ENCODE measurements at places on chromosomes 12 and 14.

GRCh38 chr12:130849561-130850417, 10.7 kb upstream of the STX2 start:
- DNase-seq = no peak

- no peak for DNase-seq
These were observed 245.8 kb downstream of the FBXL14 start for GRCh38 chr12:1348606-1349005.

GRCh38 chr14:92676403-92677086, 71.9 kb downstream of the LGMN start:
- no peak for DNase-seq

DNA sequence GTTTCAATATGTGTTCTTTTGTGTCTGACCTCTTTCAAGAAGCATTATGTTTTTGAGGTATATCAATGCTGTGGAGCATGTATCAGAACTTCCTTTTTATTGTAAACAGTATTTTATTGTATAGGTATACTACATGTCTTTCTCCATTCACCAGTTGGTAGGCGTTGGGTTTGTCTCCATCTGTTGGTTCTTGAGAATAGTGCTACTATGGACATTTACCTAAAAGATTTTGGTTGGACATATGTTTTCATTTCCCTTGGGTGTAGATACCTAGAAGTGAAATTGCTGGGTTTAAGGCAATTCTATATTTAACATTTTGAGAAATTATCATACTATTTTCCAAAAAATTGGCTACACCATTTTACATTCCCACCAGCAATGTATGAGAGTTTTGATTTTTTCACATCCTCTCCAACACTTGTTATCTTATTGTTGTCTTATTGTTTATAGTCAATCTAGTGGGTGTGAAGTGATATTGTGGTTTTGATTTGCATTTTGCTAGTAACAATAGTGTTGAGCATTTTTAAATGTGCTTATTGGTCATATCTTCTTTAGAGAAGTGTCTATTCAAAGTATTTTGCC, 409.2 kb downstream of the IPO8 start:
- no peak for DNase-seq

- DNase-seq = no peak
These were observed 204.5 kb upstream of the SFSWAP start for GRCh38 chr12:131506426-131506825.

DNA sequence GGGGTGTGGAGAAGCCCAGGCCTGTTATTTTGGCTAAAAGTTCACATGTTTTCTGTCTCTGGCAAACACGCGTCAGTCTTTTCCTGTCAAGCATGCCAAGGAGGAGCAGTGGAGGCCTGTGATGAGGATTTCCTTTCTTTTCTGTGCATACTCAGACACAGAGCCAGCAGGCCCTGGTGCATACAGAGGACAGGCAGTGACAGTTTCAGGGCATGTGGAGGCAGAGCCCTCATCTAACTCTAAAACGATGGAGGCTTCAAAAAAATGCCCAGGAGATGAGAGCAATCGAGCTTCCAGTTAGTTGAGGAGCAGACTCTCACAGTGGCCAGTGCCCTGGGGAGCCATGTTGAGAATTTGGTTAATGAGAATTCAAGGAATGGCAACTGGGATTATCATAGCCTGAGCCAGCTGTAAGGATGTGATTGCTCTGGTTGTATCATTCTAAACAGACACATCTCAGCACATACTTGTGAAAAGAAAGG, 66.5 kb downstream of the TRAFD1 start:
- no peak for DNase-seq

- DNase-seq = no peak
These were observed 713.2 kb downstream of the FLRT2 start for GRCh38 chr14:86243158-86243557.

GRCh38 chr14:95365401-95365800, 45.7 kb upstream of the CLMN start:
- DNase-seq = peak; percentile 18

Data from head of caudate nucleus (tissue), 42 donors.